ENCODE measurements at places on chromosomes 13 and 19.

DNA sequence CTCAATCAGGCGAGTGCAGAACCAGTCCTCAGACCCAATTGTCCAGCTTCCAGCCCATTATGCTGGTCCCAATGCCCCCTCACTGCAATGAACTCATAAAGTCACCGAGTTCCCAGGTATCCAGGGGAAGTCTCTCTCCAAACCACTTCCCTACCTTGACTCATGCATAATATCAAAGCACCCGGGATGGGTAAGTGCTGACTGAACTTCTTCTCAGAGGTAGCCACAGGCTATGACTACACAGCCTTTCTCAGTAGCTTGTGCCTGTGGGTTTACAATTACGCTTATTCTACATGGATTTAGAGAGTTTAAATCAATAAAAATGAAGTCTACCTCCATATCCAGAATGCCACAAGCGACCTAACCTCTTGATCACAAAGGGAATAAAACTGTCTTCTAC is 1.7 kb upstream of the C13orf42 start:
- no peak for DNase-seq

GRCh38 chr13:95254339-95254738 is 46.9 kb downstream of the ABCC4 start:
- DNase-seq = no peak

DNA sequence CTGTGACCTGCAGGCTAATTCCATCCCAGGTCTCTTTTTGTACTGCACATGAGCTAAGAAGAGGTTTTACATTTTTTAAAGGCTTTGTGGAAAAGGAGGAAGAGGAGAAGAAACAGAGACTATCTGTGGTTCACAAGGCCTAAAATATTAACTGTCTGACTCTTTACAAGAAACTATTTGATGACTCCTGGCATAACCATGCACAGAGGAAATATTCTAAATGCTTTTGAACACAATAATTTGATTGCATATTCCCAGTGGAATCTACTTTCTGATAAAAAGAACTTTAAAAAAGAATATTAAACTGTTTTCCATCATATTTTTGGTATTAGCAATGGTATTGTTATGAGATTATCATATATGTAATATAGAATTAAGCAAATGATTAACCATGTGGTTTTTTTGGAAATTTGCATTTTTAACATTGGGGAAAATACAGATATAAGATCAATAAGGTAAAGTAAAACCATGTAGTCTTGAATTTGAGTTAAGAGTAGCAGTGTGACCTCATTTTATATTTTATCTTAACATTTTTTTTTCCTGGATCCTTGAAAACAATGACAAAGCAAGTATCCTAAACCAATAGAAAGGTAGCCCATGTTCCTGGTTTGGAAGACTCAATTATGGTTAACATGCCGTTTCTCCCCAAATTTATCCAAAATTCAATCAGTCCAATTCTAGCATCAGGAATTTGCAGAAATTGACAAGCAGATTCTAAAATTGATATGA is 251.0 kb downstream of the UQCRFS1 start:
- DNase-seq = no peak

DNA sequence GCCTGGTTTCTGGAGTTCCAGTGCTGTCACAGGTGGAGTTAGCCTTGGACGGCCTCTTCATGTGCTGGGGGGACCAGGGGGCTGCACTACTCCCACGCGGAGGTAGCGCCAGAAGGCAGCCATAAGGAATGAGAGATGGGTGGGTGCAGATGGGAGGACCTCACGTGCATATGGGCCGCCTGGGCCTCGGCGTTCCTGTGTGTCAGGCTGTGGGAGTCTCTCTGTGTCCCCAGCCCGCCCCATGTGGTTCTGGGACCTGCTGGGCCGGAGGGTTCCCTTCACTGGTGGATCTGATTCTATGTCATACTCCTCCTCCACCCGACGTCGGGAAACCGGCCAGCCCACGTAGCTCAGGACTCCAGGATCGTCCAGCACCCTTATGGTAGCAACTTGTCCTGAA is 149.0 kb upstream of the SOX1 start:
- DNase-seq = no peak

DNA sequence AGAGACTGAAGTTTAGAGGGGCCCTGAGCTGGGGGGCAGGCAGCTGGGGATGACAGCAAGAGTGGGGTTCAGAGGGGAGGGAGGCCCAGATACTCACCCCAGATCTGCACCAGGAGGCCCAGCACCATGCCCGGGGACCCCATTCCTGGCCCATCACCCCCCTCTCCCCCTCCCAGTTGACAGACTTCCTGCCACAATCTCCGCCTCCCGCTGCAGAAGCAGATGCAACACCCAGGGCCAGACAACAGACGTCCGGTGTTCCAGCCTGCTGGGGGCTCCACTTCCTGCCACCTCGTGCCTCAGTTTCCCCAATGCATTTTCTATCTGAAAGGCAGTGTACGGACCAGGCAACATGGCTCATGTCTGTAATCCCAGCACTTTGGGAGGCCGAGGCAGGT is at the start of gene TMIGD2:
Gene TMIGD2, minus strand, starts transcription at position 147 of the 398 bp plus-strand sequence. Its CDS starts 4 bp downstream, at position 143.
- DNase-seq = no peak

- no peak for DNase-seq
These were observed 133.3 kb downstream of the KLF12 start for GRCh38 chr13:74000876-74001275.

DNA sequence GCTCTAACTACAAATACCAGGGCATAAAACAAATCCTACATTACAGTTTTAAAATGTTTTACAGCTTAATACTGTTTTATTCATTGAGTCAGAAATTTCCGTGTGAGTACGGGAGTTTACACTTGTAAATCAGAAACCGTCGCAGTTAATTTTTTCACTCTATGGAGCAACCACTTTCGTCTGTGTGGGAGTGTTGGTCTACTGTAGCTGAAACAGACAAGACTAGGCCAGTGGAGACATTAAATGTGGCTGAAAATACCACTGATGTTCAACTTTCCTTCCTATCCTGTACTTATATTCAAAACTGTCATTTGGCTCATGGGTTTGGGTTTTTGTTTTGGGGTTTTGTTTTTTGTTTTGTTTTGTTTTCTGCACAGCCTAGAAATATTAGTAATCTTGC is 268.7 kb downstream of the DCT start:
- DNase-seq = no peak

DNA sequence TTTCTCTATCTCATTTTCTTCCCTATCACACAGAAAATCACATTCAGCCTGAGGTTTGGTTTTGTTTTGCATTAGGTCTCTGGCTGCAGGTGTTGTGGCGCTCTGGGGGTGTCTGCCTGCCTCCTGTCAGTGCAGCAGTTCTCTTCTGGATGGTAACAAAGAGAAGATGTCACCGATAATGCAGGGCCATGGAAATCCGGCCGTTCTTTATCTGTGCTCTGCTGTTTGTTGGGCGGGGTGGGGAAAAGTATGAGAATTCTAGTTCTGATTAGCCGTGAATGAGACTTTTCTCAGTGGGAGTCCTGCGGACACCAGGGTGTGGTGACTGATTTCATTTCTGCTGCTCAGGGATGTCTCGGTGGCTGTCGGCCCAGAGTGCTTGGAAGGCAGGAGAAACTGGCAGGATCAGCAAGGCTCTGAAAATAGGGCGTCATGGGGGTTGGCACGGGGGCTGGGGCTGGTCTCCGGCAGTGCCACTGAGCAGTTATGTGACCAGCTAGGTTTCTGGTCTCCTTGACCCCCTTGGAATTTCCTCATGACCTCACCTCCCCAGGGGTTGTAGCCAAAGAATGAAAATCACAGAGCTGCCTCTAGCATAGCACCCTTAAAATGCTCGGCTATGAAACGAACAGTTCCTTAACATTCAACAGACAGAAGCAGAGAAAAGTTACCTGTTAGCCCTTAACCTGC is 5.0 kb downstream of the RNF113B start:
- DNase-seq = no peak
